Left ventricle myocardium superior (tissue), 1 donor: ENCODE measurements at places on chromosomes 7 and 10.
A peak's percentile ranks its signal among the peaks of the same experiment; 100 is the strongest.

DNA sequence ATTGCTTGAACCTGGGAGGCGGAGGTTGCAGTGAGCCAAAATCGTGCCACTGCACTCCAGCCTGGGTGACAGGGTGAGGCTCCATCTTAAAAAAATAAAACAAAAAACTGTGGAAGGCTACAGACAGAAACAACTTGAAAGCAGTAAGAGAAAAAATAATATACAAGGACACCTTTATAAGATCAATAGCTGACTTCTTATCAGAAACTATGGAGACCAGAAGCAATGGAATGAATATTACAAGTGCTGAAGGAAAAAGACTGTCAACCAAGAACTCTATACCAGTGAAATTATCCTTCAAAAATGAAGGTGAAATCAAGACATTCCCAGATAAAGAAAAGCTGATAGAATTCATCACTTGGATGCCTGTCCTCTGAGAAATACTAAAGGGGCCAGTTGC, 49.0 kb downstream of the RBAK start:
- DNase-seq, result no peak

DNA sequence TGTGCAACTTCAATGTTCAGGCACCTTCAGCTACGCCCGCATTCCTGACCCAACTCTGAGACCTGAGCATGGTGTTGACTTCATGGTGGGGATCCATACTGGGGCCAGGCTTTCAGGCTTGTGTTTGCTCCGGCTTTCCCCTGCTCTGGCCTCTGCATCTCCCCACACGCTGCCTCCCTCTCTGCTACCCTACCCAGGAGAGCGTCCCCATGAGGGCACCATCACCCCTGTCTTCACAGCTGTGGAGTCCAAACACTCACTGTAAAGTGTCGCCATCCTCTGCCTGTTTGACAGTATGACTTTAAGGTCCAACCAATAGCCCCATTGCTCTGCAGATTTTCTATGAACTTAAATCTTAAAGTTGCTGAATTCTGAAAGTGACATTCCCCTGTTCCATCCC, 199.0 kb upstream of the GRB10 start:
- no peak for DNase-seq

GRCh38 chr10:58963101-58963534, 213.3 kb upstream of the PHYHIPL start:
- no peak for DNase-seq

GRCh38 chr7:36961097-36961496, 236.8 kb upstream of the AOAH start:
- DNase-seq, result no peak

GRCh38 chr10:73655990-73656298, at the start of gene SYNPO2L:
Gene SYNPO2L, minus strand, starts transcription at chr10:73656029. Its CDS starts 107 bp downstream, at chr10:73655922.
- DNase-seq, result peak; percentile 77

GRCh38 chr7:140159497-140159896, 17.3 kb downstream of the KDM7A start:
- DNase-seq, result no peak

- no peak for DNase-seq
Measured at GRCh38 chr7:156000601-156001396, 188.5 kb upstream of the SHH start.

GRCh38 chr7:105655500-105656380, 74.4 kb upstream of the EFCAB10 start:
- peak; percentile 55 for DNase-seq

GRCh38 chr7:40306596-40306995, 171.8 kb downstream of the SUGCT start:
- DNase-seq, result no peak

GRCh38 chr7:94223375-94224084, 171.2 kb upstream of the COL1A2 start:
- no peak for DNase-seq

GRCh38 chr10:43273543-43273942, 6.7 kb upstream of the RASGEF1A start:
- DNase-seq, result no peak

DNA sequence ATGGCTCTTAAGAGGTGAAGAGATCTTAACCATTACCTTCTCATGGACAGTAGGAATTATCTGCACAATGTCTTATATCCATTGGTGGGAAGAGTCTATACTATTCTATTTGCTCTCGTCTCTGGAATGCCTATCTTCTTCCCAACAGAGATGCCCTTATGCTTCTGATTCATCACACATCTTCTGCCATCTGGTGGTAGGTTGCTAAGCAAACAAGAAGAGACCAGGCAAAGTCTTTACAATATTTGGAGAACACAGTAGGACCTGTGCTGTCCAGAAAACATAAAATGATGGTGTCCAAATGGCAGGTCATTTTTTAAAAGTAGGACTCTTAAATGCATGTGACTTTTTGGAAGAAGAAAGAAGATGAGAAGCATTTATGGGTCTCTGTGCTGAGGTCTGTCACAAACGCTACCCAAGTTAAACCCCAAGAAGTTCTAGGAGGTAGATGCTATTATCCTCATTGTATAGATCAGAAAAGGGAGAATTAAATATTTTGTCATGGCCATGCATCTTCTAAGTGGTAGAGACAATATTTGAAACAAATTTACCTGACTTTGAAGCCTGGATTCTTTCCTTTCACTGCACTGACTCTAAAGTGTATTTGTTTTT, 67.8 kb upstream of the NXPH1 start:
- no peak for DNase-seq

DNA sequence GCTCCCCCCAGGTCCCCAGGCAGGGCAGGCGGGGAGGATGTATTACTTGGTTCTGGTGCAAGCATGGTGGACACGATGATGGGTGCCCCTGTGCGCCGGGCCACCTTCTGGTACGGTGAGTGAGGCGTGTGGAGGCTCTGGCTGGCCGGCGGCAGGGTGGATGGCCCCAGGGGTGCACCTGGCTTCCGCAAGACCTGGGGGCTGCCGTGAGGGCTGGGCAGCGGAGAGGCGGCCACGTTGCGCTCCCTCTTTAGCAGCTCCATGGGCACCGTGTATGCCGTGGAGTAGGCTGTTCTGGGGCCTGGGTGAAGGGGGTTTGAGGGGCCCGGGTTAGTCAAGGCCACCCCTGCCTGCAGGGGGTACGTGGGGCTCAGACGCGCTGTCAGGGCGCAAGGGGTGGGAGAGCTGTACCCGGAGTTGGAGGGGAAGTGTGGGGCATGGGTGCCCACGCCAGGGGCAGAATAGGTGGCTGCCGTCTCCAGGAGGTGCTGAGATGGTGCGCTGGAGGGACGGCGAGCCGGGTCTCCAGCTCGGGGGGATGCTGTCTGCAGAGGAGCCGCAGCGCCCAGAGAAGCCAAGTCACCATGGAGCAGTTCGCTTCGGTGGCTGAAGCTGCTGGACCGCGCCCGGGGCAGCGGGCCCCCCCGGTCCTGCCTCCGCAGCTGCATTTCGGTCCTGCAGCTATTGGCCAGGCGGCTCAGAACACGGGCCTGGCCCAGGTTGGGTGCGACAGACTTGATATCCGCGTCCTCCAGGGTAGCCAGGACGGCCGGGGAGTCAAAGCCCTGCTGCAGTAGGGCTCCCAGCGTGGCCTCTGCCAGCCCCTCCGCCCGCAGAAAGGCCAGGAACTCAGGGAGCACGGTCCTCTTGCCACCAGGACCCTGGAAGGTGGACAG, 84.4 kb downstream of the ZRANB1 start:
- DNase-seq, result peak; percentile 31

GRCh38 chr10:97827702-97828291, 21.8 kb upstream of the GOLGA7B start:
- no peak for DNase-seq

DNA sequence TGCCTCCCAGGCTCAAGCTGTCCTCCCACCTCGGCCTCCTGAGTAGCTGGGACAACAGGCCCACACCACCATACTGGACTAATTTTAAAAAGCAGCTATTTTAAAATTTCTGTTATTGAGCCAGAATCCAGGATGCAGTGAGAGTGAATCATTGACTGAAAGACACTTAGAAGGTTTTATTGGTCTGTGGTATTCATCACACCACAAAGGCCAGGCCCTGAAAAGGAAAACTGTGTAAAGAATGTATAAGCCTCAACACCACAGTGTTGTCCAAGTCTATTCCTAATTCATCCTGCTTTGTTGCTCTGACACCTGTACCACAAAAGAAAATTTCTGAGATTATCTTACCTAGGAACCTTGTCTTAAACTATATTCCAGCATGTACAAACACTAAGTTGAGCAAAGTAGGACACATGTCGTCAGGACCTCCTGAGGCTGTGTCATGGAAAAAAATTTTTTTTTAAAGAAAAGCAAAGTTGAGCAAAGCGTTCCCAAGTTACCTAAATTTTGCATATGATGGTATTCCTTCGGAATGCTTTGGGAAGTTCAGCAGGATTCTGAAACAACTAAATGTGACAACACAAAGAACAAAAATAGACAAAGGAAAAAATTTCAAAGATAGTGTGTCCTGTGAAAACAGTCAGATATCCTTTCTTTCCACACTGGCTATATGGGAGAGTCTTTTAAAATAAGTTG, 129.6 kb upstream of the MKLN1 start:
- DNase-seq, result no peak

DNA sequence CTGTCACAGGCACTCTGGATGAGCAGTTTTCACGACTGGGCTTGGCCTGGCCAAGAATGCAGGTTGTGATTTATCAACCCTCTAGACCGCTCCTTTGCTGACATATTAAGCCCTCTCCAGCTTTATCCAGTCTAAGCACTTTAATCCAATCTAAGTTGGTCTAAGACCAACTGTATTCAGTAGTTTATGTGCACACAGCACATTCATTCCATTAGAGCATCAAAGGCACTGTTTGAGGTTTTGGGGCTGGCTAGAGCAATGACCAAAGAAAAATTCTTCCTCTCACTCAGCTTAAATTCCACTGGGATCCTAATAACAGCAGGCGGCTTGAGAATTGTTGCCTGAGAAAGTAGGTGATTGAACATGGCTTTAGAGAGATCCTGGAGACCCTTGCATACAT, 176.0 kb upstream of the INSYN2A start:
- DNase-seq, result no peak

DNA sequence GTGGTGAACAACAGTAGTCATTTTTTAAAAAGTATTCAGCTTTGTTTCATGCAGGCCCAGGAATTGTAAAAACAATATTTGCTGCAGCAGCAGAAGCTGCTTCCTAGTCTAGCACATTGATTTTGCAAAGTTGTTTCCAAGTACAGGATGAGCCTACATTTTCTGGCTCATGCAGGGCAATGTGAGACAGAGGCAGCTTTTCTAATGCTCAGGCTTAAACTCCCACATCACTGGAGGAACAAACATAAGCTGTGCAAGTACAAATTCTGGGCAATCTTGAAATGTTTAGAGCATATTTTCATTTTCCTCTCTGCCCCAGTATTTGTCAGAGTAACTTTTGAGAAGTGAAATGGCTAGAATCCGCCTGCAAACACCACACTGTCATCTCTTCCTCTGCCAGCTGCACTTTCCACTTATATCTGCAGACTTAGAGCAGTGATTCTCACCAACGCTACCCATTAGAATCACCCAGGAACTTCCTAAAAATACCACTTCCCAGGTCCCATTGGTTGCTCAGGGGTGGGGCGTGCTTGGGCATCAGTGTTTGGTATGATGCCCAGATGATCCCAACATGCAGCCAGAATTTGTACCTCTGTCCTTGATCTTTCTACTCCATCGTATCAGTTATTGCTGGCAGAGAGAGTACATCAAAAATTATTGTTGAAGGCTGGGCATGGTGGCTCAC, 304.1 kb upstream of the LRGUK start:
- DNase-seq, result no peak

GRCh38 chr7:15507171-15507570, 54.6 kb downstream of the AGMO start:
- no peak for DNase-seq

- DNase-seq, result peak; percentile 46
Measured at GRCh38 chr10:27743877-27744801, 1.5 kb downstream of the MKX start.

- DNase-seq, result no peak
Measured at GRCh38 chr10:133169173-133169947, 9.3 kb downstream of the KNDC1 start.

- no peak for DNase-seq
Measured at GRCh38 chr10:63265222-63265617, 132.1 kb downstream of the NRBF2 start.

- no peak for DNase-seq
Measured at GRCh38 chr7:87797798-87798403, 78.3 kb downstream of the SLC25A40 start.

GRCh38 chr7:109967406-109967805, 1123.5 kb upstream of the LRRN3 start:
- DNase-seq, result no peak

GRCh38 chr10:86944031-86944419, 13.4 kb downstream of the MMRN2 start:
- no peak for DNase-seq

DNA sequence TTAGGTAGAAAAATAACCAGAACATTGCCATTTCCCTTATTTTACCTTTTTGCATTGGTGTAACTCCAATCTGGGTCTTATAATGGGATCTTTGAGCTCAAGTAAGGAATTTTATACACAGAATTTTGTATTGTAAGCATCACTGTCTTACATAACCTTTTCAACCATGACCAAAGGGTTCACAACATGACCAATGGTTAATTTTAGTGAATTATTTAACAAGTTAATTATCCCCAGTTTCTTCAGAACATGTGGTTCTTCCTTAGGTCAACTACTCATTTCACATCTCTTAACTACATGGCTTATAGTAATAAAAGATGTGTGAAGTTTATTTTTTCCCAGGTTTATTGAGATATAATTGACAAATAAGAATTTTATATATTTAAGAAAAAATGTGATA, 74.2 kb upstream of the RHOBTB1 start:
- no peak for DNase-seq

DNA sequence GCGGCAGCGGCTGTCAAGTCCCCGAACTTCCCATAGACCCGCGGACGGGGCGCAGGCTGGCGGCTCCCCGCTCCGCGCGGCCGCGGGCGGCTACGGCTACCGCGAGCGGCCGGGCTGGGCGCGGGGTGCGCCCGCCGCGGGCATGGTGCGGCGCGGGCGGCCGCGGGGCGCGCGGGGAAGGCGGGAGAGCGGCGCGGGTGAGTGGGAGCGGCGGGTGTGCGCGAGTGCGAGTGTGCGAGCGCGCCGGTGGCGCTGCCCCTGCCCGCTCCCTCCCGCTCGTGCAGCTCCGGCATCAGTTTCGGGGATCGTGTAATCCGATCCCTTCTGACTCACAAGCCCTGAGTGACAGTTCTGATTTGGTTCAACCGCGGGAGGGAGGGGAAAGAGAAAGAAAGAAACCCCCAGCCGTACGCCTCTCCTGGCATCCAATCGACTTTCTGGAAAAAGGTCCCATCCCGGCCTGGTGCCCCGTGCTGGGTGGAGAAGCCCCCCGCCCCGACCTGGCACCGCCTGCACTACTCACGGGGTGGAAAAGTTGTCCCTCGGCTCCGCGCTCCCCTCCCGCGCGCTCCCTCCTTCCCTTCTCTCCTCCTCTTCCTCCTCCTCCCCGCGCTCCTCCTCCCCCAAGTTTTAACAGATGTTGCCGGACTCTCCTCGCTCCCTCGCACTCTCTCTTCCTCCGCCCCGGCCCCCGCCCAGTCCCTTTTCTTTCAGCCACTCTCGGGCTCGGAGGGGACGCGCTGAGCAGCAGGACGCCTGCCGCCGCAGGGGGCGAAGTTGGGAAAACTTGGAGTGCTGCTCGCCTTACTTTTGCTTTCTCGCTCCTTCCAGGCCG, at the start of gene GLI3:
GLI3 (minus strand) TSS at position 234 of the 835 bp plus-strand sequence. CDS start 13,956 bp downstream, outside the sequence.
- peak; percentile 87 for DNase-seq
